ENCODE measurements at places on chromosomes 3 and 15.

- no peak for DNase-seq
Measured at GRCh38 chr3:6935970-6936369, 75.1 kb downstream of the GRM7 start.

GRCh38 chr3:184733971-184734608 is 22.2 kb upstream of the MAGEF1 start:
- DNase-seq, result no peak

GRCh38 chr3:186162221-186162620 is 53.3 kb upstream of the ETV5 start:
- no peak for DNase-seq

- DNase-seq, result no peak
Measured at GRCh38 chr3:40381904-40382616, 4.9 kb upstream of the ENTPD3 start.

DNA sequence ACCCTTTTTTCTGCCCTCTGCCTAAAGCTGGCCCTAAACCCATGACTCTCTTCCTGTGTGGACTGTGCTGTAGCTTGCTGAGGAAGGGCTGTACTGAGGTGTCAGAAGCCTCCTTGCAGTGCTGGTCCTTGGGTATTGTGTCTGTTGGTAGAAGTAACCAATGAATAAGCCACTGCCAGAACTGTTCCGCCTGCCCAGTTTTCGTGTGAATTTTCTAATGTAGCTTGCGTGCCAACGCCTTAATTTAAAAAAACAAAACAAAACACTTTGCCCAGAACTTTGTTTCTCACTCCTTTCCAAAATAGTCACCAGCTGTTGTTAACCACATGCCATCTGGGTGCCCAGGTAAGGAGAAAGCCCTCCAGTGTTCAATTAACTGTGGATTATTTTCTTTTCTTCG is 101.9 kb downstream of the KLHL25 start:
- DNase-seq, result no peak

- no peak for DNase-seq
Measured at GRCh38 chr3:177968891-177969290, 567.3 kb upstream of the KCNMB2 start.

GRCh38 chr15:65089206-65089824 is 12.8 kb downstream of the KBTBD13 start:
- no peak for DNase-seq

- no peak for DNase-seq
Measured at GRCh38 chr3:188756241-188756640, 415.5 kb upstream of the TPRG1 start.

DNA sequence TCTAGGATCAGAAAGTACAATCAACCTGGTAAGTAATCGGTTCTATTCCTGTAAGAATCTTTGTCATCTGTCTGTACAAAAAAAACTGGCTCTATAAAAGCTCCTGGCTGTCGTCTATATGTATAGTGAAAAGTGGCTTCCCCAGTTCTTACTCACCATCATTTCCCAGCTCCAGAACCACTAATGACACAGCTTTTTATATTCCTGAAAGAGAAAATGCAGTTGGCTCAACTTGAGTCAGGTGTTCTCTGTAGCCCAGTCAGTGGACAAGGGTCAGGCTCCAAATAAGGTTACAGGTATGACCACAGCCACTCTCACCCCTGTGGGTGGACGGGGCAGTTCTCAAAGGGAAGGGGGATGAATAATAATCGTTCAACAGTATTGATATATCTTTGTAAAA is 85.1 kb downstream of the AP4E1 start:
- DNase-seq, result no peak

DNA sequence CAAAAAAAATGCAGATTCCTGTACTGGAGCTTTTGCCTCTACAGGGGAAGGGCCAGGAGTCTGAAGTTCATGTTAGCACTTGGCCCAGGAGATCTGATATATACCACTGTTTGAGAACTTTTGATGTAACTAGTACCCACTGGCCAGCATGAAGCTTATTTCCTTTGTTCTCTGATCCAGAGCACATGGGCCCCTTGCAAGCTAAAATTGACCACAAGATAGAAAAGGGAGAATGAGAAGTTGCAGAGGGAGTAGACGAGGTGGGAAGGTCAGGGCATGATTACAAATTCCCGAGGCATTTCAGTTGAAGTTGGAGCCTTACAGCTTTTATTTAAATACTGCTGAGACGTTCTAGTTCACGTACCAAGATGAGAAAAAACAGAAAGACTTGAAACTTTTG is 28.2 kb downstream of the TGM4 start:
- DNase-seq, result no peak

DNA sequence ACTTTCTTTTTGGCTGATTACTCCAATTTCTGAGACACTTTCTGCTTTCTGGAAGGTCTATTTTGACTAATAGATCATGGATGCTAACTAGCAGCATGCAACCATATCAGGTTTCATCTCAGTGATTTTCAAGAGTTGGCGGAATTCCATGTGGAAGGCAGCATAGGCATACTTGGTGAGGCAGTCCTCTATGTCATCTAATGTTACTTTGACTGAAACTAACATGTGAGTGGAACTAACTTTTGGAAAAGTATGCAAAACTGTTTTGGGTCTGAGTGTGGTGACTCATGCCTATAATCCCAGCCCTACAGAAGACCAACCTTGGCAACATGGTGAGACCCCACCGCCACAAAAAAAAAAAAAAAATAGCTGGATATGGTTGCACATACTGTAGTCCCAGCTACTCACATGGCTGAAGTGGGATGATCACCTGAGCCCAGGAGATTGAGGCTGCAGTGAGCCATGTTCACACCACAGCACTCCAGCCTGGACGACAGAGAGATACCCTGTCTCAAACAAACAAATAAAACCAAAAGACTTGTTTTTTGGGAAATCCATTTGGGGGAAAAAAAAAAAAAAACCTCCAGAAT is 1033.7 kb downstream of the ROBO1 start:
- DNase-seq, result no peak

DNA sequence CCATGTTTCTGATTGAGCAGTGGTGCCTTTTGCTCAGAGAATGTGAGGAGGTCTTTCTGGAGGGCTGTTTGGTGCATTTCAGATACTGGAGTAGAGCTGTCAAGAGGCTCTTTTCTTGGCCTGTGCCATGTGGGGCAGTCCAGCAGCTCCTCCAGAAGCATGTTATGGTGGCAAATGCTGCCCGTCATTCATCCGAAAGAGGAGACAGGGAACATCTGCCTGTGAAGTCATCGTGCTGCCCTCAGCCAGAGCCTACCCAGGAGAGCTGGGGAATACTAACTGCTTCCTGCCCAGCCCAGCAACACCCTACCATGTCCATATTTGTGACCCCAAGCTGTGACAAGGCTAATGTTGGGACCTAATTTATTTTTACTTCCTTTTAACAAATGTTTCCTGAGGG is 82.2 kb upstream of the SLC6A6 start:
- DNase-seq, result no peak

GRCh38 chr3:22474706-22475445 is 723.9 kb upstream of the ZNF385D start:
- no peak for DNase-seq

DNA sequence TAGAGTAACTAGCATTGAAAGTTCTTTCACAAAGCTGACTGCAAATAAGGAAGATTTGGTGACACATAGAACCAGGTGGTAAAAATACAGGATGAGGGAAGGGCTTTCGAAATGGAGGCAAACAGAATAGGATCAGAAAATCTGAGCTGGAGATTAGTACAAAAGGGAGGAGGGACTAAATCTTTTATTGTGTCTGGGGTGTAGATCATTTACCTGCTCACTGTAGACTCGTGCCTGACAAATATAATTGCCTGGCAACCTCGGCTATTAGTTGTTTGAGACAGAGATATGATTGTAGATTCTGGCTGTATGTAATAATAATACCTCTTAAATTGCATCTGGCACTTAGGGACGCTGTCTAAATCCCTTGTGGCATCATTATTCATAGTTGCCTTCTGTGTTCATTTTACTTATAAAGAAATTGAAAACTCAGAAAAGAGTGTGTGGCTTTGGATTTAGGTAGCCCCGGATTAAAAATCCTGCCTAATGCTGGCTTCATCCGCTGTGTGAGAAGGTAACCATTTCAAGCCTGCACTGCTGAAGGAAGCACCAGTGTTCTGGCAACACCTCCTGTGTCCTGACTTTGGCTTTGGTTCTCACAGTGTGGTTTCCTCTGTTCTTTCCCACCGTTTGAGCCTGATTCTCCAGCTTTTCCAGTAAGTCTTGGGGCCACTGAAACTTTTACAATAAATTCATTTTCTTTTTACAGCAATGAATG is 25.0 kb upstream of the GPR160 start:
- DNase-seq, result no peak

DNA sequence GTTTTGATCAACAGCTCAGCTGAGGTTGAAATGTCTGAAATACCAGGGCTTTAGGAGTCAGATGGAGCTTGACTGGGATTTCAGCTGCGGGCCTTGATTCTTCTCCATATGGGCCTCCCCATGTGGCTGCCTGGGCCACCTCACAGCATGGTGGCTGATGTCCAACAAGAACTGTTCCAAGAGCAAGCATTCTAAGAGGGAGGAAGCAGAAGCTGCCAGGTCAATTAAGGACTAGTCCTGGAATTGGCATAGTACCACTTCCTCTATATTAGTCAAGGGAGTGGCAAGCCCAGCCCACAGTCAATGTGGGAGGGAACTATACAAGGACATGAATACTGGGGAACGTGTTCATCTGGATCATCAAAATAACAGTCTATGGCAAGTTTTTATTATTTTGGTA is 181.7 kb upstream of the ANKRD28 start:
- DNase-seq, result no peak

GRCh38 chr3:14243782-14244181 is 65.2 kb downstream of the LSM3 start:
- no peak for DNase-seq

GRCh38 chr3:123618768-123619484 is 34.1 kb upstream of the HACD2 start:
- DNase-seq, result no peak

- DNase-seq, result no peak
Measured at GRCh38 chr3:52920841-52921240, 23.5 kb upstream of the STIMATE start.

- no peak for DNase-seq
Measured at GRCh38 chr3:31291818-31292217, 240.9 kb upstream of the STT3B start.

DNA sequence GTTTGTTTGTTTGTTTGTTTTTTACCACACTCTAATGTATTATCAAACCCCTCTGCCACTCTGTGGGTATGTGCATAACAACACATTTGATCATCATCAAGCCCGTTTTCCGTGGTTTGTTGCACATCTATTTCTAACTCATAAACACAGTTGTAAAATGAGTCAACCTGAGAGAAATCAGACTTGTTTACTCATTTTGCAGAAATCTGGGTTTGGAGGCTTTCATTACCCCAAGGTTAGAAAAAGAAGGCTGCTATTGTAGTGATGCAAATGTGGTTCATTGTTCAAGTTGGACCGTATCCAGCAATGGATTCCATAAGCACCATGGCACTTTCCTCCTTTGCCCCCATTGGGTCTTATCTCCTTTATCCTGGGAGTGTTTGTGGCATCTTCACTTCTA is 353.2 kb upstream of the SOX2 start:
- no peak for DNase-seq

- DNase-seq, result no peak
Measured at GRCh38 chr3:28590860-28591259, 242.2 kb upstream of the AZI2 start.

DNA sequence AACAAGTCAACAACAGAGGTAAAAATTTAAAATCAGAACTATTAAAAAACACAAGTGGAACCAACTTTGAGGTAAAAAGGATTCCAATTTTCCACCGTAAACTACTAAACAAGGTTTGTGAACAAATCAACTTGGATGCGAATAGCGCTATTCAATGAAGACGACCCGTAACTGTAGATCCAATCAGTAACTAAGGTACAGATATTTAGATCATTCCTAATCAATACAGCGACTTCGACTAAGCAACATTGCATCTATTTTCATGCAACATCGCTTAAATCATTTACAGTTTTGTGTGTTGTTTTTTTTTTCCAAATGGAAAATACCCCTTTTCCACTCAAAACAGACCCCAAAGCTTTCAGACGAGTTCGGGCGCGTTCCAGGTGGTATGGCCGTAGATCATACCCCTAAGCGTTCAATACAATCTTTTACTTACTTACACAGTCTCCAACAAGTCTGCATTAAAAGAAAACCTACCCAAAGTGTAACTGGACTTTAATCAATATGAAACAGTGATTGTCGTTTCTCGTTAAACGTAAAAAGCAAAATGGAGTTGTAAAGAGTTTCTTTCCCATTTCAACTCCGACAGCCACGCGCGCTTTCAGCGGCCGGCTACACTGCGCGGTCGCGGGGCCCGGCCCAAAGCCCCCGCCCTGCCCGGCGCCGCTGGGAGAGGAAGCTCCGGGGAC is 786 bp downstream of the RHOA start:
- no peak for DNase-seq

DNA sequence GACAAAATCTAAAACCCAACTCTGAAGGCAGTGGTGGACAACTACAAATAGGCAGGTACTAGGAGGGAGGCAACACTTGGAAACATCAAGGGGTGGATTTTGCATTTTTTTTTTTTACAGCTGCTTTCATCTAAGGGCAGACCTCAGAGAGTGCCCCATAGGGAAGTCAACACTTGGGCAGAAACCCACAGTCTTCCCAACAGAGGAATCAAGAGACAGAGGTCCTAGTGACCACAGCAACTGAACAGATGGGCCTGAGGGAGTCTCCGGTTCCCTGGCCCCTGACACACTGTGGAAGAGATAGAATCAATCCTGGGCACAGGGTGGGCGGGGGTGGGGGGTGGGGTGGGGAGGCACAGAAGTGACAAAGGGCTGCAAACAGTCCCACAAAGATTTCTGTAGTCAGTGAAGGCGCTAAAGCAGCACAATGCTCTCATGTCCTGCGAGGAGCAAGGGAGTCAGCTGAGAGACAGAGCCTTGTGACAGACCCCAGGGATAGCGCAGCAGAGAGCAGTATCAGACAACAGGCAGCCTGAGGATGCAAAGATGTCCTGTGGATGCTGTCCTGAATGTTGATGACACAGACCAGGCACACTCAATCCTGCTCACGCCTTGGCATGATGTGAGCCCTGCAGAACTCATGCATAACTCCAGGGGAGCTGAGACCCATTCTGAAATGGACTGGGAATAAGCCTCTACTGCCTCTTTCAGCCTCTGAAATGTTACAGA is 6.9 kb upstream of the RFTN1 start:
- no peak for DNase-seq

- DNase-seq, result no peak
Measured at GRCh38 chr3:127161236-127161635, 31.7 kb upstream of the PRR23E start.

GRCh38 chr3:121477589-121477988 is 68.2 kb downstream of the POLQ start:
- no peak for DNase-seq

DNA sequence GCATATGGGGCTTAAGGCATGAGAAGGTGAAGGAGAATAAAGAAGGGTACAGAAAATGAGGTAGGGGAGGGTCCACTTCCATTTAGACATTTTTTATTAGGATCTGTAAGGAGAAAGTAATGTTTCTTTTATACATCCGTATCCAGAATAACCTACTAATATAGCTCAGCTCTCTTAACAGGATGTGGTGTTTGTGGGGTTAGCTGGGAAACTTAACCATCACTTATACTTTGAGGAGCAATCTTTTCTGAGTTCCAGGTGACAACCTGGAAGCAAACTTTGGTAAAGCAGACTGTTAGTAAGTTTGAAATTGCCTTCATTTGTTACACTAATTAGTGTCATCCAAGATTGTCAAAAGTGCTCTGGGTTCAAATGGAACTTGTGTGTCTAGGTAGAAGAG is 36.6 kb downstream of the BUB1B start:
- DNase-seq, result no peak

GRCh38 chr3:181596126-181596525 is 115.6 kb upstream of the SOX2 start:
- no peak for DNase-seq

GRCh38 chr3:144590854-144591253 is 619.2 kb downstream of the DIPK2A start:
- DNase-seq, result no peak
